Hematopoietic multipotent progenitor cell (in vitro differentiated cells): ENCODE measurements at places on chromosomes 2 and 18. TPM values are rescaled to one million over a fixed set of nuclear protein-coding genes. Genes with fewer than 3 reads are reported as not detected.

GRCh38 chr2:187915810-187916209, 361.6 kb upstream of the TFPI start:
- no peak for DNase-seq

- DNase-seq: no peak
Measured at GRCh38 chr18:50127516-50128210, 67.3 kb downstream of the MYO5B start.

DNA sequence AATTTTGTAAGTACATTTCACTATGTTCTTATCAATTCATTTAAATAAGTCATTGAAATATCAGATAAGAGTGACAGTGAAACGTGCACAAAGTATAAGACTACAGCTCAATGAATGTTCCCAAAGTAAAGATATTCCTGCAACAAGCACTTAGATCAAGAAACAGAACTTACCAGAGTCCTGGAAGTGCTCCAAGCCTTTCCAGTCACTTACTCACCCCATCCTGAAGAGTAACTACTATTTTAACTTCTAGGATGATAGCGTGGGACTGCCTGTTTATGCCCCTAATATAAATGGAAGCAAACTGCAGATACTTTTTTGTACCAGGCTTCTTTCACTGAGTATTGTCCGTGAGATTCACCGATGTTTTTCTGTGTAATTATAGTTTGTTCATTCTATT, 768.9 kb downstream of the SLC4A3 start:
- DNase-seq: no peak

GRCh38 chr2:8595428-8595805, 86.4 kb upstream of the ID2 start:
- no peak for DNase-seq

- no peak for DNase-seq
Measured at GRCh38 chr2:75559680-75560021, 1.1 kb downstream of the EVA1A start.

MEP1B gene
- not detected for total RNA-seq

RGPD3 gene
- total RNA-seq: 0.27 TPM
